ENCODE measurements at places on chromosomes 1 and 21.

- H3K36me3 ChIP-seq: no peaks in the 10 kb centered on the region
- no peak overlapping the region for H3K4me3 ChIP-seq
- peaks cover 33% of the 10 kb centered on the region for H3K27me3 ChIP-seq
- ATAC-seq: no peak
Observed at GRCh38 chr1:229941831-229942230, 125.2 kb upstream of the GALNT2 start.

DNA sequence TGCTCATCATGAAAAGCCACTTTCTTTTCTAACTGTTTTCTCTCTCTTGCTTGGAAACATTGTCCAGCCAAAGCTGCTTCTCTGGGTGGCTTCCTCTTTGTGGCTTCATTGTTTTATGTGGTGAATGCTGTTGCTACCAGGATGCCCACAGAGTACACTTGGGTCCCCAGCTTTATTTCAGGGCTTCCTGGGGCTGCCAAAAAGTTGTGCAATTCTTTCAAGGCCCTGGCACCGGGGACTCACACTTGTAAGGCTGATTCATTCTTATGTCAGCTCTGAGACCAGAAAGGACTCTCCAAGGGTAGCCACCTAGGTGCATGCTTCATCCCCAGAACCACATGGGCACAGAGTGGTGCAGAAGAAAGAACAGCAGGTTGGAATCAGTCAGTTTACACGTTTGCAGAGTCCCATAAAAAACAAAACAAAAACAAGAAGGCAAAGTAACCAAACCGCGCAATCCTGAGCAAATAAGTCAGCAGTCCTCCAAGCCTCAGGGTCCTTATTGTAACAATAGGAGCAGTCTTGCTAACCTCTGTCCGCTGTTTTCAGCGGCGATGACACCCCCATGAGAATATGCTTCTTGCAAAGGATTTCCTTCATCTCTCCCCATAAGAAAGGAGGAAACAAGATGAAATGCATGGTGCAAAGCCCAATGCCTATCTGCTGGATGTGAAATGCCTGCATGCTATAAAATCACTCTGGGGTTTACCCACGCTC is 89.9 kb upstream of the SSX2IP start:
- peak; percentile 58 for ATAC-seq
- no peaks in the 10 kb centered on the region for H3K36me3 ChIP-seq
- no peak overlapping the region for H3K4me3 ChIP-seq
- H3K27me3 ChIP-seq: no peaks in the 10 kb centered on the region

- H3K36me3 ChIP-seq: no peaks in the 10 kb centered on the region
- ATAC-seq: no peak
Observed at GRCh38 chr1:22332424-22332717, 119.3 kb upstream of the ZBTB40 start.

GRCh38 chr1:236978740-236979139 is 25.5 kb downstream of the MT1HL1 start:
- no peaks in the 10 kb centered on the region for H3K4me1 ChIP-seq
- H3K4me3 ChIP-seq: no peak overlapping the region
- no peak overlapping the region for H3K27ac ChIP-seq
- no peaks in the 10 kb centered on the region for H3K36me3 ChIP-seq
- ATAC-seq: no peak

GRCh38 chr1:78420181-78420580 is 70.6 kb upstream of the PTGFR start:
- no peaks in the 10 kb centered on the region for H3K36me3 ChIP-seq
- H3K27ac ChIP-seq: no peak overlapping the region
- H3K27me3 ChIP-seq: no peaks in the 10 kb centered on the region
- no peaks in the 10 kb centered on the region for H3K4me1 ChIP-seq

GRCh38 chr1:220219136-220219442 is 53.2 kb downstream of the RAB3GAP2 start:
- H3K4me1 ChIP-seq: peaks cover 23% of the 10 kb centered on the region
- H3K27ac ChIP-seq: no peak overlapping the region
- H3K4me3 ChIP-seq: no peak overlapping the region
- ATAC-seq: no peak

GRCh38 chr1:219045246-219045645 is 128.4 kb upstream of the LYPLAL1 start:
- H3K27me3 ChIP-seq: peaks cover 9% of the 10 kb centered on the region
- H3K4me3 ChIP-seq: no peak overlapping the region
- no peak for ATAC-seq

GRCh38 chr1:65044411-65044810 is 78.1 kb upstream of the JAK1 start:
- H3K27me3 ChIP-seq: no peaks in the 10 kb centered on the region
- peak overlapping the region; percentile 42 for H3K27ac ChIP-seq
- H3K36me3 ChIP-seq: no peaks in the 10 kb centered on the region
- no peak for ATAC-seq

- ATAC-seq: no peak
- H3K4me3 ChIP-seq: no peak overlapping the region
- no peaks in the 10 kb centered on the region for H3K4me1 ChIP-seq
- H3K36me3 ChIP-seq: no peaks in the 10 kb centered on the region
- H3K27ac ChIP-seq: no peak overlapping the region
Observed at GRCh38 chr1:226600254-226600653, 51.7 kb downstream of the STUM start.

DNA sequence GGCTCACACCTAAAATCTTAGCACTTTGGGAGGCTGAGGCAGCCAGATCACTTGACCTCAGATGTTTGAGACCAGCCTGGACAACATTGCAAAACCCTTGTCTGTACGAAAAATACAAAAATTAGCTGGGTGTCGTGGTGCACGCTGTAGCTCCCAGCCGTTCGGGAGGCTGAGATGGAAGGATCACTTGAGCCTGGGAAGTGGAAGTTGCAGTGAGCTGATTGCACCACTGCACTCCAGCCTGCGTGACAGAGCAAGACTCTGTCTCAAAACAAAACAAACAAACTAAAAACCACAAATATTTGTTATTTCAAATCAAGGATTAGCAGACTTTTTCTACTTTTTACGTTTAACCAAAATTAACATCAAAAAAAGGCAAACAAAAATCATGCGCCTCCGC is 31.3 kb downstream of the INKA2 start:
- no peak for ATAC-seq
- no peak overlapping the region for H3K4me3 ChIP-seq
- H3K27ac ChIP-seq: peak overlapping the region; percentile 60
- peaks cover 98% of the 10 kb centered on the region for H3K36me3 ChIP-seq

DNA sequence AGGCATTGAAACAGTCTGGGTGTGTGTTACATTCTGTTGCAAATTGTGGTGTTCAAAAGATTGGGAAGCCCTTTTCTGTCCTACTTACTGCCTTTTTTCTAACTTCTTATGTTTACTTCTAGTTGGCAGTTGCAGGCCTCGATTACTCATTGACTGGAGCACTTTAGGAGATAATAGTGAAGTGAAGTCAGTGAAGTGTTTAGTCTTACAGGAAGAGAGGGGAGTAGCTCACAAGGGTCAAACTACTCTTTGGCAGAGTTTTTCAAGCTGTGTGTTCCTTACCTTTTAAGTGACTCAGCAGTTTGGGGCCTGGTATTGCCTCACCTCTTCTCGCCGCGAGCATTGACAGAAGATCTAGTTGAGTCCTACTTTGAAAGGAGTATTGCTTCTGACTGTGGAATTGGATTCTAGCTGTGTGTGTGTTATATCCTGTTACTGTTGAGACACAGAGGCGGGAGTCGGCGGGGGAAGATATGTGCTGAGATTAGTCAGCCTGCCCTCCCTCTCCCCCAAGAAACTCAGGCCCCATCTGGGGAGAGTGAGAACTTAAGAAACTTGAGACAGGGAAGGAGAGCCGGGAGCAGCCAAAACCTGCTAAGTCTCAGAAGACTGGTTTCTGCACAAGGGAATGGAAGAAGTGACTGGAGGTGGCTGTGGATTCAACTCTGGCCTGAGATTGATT is 19.3 kb downstream of the AHCYL1 start:
- peak; percentile 93 for ATAC-seq
- H3K27me3 ChIP-seq: no peaks in the 10 kb centered on the region
- peak overlapping the region; percentile 55 for H3K4me3 ChIP-seq
- H3K27ac ChIP-seq: peak overlapping the region; percentile 65
- H3K4me1 ChIP-seq: peaks cover 17% of the 10 kb centered on the region

DNA sequence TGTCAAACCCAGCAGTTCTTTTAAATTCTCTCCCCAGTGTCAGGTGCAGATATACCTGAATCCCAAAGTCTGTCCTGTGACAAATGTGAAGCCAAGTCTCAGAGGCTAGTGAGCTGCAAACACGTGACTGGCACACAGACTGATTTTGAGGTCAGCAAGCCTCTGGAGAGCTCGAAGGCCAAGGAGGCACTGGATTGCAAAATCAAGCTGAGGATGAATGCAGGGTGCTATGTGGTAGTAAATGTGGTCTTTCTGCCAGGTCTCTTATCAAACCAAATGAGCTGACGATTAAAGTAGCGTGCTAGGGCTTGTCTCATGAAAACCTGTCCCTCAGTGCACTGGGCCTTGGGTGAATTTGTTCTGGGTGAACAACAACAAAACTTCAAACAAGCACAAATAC is 20.6 kb downstream of the GPR3 start:
- H3K4me1 ChIP-seq: peaks cover 6% of the 10 kb centered on the region
- ATAC-seq: no peak
- no peak overlapping the region for H3K27ac ChIP-seq
- H3K36me3 ChIP-seq: peaks cover 97% of the 10 kb centered on the region
